ENCODE measurements at places on chromosomes 1 and 21.

- DNase-seq: no peak
Observed at GRCh38 chr1:62280150-62280549, 39.1 kb downstream of the KANK4 start.

GRCh38 chr1:8790987-8791386, 26.5 kb downstream of the RERE start:
- DNase-seq: no peak

GRCh38 chr1:65247419-65248359, 61.7 kb upstream of the DNAJC6 start:
- DNase-seq: no peak

DNA sequence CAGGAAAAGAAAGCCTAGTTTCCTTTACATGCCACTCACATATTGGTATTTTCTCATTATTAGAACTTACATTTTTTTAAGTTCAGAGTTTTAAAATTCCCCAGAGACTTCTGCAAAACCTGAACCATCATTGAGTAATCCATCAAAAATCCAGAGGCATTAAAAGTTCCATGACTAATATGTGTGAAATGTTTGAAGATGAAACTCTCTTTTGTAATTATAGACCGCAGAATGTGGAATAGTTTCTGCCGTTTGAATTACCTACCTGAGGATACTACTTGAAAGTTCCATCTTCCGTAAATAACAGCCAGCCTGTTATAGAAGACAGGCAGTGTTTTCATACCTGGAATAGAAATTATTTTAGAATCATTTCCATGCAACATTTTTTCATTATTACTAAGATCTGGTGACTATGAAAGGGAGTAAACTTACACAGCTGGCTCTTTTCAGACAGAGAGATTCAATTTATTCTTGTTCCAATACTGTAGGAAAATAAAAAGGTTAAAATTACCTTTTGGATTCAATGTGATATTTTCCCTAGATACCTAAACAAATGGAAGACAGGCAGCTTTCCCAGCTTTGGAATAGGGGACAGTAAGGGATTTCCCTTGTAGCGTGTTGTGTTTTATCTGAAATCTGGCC, 131.4 kb downstream of the ST6GALNAC5 start:
- DNase-seq: no peak

DNA sequence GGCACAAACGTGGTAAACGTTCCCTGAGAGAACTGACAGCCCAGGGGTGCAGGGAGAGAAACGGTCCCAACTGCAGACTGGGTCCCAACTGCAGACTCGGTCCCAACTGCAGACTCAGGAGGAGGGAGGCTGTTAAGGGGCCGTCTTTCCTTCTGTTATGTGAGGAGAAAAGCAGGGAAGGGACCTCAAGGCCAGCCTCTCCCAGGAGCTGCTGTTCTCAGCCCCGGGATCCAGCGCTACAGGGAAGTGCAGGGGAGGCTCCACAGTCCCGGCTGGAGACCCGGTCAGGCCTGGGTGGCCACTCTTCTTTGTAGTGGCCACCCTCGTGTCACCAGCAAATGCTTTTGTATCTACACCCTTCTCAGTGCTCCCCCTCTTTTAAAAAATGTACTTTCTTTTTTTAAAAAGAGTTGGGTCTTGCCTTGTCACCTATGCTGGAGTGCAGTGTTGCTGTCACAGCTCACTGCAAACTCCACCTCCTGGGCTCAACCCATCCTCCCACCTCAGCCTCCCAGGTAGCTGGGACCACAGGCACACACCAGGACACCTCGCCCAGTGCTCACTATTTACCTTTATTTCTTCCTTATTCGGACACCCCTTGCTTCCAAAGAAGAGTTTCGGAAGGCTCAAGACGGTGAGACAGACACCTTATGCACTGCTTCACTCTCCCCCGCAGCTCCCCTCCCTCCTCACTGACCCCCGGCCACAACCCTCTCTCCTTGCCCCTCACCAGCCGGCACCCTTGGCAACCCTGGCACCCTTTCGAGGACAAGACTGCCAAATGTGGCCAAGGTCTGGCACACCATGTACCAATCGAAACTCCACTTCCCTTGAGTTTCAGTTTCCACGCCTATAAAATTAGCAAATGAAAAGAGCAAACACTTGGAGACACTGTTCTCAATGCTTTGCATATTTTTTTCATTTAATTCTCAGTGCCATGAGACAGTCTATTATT, 21.8 kb downstream of the CAPN2 start:
- no peak for DNase-seq

GRCh38 chr1:185044387-185044786, 971 bp upstream of the RNF2 start:
- DNase-seq: no peak

GRCh38 chr1:67089685-67090208, 35.8 kb upstream of the SLC35D1 start:
- no peak for DNase-seq

DNA sequence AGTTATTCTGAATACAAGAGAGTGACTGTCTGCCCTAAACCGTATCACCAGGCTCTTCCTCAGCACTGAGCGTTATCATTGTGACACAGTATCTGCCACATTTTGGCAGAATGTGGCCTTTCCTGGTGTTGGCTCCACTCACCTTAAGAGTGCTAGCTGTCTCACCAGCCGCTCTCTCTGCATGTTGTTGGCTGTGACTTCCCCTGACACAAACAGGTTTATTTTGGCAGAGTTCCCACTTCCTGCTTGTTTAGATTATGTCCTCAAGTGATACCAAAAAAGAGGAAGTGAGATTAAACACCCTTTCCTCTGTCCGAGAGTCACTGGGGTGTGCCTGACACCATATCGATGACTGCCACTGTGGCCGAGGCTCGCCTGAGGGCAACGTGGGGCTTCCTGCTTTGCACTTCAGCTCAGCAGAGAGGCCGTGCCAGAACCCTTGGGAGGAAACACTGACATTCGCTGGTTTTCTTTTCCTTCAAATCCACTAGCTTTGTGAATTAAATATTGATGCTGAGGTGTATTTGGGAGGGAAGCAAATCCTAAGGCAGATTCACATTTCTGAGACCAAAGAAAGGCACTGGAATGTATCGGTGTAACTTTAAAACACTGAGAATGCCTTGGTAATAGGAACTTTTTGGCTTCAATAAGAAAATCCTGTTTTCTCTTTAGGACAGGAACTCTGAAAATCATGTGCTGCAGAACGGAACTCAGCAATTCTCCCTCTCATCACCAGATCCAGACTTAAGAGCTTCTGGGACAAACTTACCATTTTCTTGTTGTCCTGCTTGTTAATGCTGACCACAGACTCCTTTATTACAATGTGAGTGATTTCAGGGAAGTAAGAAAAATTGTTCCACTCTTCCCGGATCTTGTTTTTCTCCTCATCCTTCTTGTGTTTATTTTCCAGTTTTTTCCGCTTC, 102.1 kb downstream of the JAK1 start:
- DNase-seq: peak; percentile 62

DNA sequence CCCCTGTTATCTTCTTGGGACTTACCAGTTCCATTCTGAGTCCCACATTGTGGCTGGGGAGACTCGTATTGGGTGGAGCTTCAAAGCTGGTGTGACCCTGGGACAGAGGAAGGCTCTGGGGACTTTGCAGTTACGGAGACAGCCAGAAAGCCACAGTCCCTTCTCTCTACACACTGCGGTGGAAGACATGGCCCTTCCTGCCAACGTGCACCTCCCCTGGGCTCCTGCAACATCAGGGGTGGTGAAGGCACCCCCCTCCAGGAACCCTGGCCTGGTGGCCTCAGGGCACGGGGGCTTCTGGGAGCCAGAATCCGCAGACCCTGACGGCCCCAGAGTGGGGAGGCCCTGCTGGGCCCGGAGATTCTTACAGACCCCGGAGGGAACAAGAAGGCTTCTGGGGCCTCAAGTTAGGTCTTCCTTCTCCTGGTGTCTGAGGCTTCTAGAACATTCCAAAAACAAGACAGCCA, 113.0 kb downstream of the SIK1 start:
- DNase-seq: no peak

- no peak for DNase-seq
Observed at GRCh38 chr1:84492726-84493125, 13.5 kb upstream of the SPATA1 start.

GRCh38 chr1:163071405-163072255, 2.5 kb downstream of the RGS4 start:
- peak; percentile 1 for DNase-seq

DNA sequence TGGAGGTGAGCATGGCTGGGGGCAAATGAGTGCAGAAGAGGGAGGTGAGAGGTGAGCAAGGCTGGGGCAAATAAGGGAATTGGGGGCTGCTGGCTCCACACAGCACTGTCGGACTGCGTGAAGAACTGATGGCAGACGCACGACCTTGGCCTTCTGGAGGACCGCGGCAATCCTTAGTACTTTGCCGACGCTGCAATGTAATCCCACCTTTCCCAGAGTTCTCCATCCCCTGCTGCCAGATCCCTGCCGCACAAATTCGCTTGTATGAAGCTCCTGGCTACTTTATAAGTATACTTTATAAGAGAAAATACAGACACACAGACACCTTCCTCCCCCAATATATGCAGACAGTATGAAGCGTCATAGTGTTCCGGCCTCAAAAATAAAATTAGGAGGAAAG, 472.4 kb downstream of the SMYD3 start:
- DNase-seq: no peak

DNA sequence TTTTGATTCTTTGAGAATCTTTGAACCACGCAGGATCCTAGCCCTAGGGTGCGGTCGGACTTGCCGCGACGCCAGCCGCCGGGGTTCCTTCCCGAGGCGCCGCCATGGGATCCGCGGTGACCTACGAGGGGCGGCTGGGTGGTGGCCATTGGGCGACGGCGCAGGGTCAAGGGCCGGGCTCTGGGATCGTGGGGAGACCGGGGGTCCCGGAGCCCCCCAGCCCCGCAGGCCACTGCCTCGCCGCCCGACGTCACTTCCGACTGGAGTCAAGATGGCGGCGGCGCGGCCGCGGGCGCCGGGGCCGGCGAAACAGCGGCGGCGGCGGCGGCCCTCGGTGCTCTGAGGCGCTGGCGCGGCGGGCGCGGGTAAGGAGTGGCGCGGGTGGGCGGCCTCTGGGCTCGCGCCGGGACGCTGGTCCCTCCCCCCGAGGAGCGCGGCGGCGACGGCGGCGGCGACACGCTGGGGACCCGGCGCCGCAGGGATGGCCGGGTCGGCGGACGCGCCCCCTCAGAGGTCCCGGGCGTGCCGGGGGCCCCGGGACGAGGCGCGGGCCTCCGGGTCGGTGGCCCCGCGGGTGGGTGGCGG, at the start of gene PRDM2:
PRDM2 (plus strand) TSS at position 253 of the 585 bp plus-strand sequence. CDS start 15,418 bp downstream, outside the sequence.
- DNase-seq: peak; percentile 65

DNA sequence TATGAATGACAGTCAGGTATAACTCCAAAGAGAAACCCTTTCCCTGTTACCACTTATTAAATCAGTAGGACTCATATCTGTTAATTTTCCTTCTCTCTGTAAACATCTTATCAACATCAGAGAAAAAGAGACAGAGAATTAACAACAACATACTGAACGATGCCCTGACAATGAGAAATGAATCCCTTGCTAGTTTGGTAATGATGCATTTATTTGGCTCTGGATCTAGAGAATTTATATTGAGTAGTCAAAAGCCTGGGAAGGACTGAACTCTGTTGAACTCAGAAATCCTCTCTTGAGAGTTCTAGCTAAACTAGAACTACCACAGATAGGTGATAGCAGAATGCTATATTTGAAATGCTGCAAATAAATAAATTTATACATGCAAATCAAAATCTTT, 325.6 kb downstream of the DISC1 start:
- DNase-seq: no peak

DNA sequence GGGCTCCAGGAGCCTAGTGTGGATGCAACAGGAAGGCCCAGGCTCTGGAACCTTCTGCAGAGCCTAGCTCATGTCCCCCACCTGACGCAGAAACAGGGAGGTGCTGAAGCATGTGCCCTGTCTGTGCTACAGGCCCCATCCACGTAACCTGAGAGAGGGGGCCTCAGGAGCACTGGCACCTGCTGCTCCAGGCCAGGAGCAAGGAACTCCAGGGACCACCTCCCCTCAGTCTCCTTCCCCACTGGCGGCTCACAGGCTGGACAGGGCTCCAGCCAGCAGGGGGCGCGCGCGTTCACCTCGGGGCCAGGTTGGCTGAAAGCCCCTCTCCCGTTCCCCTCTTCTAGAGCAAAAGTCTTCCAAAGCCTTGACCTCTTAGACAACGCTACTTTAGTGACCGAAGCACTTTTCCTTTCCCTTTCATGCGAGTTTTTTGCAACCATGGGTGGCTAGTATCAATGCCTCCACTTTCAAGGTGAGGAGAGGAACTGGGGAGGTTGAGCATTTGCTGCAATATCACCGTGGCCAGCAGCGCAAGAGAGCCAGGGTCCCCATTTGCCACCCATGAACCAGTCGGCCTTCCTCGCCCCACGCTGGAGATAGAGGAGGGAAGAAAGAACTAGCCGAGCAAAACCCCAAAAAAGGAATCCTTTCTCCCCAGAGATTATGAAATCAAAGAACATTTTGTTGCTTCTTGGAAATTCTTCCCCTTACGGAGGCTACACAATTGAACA, 52.4 kb upstream of the GPR157 start:
- peak; percentile 59 for DNase-seq

DNA sequence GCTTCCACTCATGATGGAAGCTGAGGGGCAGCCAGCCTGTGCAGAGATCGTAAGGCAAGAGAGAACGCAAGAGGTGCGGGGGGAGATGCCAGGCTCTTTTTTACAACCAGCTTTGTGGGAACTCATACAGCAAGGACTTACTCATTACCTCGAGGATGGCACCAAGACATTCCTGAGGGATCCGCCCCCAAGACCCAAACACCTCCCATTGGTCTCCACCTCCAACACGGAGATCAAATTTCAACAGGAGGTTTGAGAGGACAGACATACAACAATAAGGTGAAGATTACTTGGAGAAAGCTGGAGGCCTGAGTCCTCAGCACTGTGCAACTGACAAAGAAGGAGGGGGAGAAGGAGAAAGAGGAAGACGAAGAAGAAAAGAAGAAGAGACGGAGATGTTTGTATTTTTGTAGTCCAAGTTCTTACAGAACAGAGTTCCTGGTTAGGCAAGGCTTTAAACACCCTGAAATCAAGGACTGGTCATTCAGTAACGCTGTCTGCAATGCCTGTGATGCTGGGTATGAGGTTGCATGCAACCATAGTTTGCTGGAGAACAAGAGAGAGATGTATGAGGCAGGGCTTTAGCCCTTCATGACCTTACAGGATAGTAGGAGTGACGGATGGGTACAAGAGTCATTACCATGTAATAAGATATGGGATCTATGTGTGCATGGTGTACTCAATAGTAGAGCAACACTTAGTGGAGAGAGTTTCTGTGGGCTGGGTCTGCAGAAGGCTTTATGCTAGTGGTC, 19.7 kb upstream of the GALNT2 start:
- no peak for DNase-seq

- no peak for DNase-seq
Observed at GRCh38 chr21:25491267-25491666, 116.0 kb downstream of the MRPL39 start.

DNA sequence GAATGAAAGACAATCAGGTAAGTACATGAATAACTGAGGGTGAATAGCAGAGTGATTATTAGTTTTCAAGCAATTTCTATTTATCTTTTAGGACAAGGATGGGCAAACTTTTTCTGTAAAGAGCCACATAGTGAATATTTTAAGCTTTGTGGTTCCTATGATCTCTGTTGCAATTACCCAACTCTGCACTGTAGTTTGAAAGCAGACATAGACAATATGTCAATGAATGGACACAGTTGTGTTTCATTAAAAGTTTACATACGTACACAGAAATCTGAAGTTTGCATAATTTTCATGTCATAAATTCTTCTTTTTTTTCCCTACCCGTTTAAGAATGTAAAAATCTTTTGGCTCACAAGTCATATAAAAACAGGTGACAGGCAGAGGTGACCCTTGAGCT, 71.4 kb downstream of the ZNF281 start:
- DNase-seq: no peak
